ENCODE measurements at places on chromosomes 3 and 15.

DNA sequence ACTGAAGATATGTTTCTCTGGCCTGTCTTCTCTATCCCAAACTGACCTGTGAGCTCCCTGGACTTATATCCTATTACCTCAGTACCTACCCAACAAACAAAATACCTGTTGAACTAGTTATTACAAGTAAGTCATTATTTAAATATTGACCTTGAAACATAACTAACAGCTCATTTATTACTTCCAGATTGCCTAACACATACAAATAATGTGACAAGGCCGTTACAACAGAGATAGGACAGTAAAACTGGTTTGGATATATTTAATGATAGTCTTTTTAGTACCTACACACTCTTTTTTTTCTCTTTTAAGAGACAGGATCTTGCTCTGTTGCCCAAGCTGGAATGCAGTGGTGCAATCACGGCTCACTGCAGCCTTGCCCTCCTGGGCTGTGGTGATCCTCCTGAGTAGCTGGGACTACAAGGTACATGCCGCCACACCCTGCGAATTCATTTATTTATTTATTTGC, 145.0 kb downstream of the ADAM10 start:
- DNase-seq: no peak

GRCh38 chr15:70491201-70491621, 272.1 kb downstream of the UACA start:
- no peak for DNase-seq

- peak; percentile 70 for DNase-seq
Measured at GRCh38 chr15:60745469-60746061, 266.6 kb upstream of the ICE2 start.

- DNase-seq: no peak
Measured at GRCh38 chr3:141413391-141413790, 45.1 kb downstream of the ZBTB38 start.

- DNase-seq: no peak
Measured at GRCh38 chr15:98160236-98160635, 199.7 kb downstream of the ARRDC4 start.

DNA sequence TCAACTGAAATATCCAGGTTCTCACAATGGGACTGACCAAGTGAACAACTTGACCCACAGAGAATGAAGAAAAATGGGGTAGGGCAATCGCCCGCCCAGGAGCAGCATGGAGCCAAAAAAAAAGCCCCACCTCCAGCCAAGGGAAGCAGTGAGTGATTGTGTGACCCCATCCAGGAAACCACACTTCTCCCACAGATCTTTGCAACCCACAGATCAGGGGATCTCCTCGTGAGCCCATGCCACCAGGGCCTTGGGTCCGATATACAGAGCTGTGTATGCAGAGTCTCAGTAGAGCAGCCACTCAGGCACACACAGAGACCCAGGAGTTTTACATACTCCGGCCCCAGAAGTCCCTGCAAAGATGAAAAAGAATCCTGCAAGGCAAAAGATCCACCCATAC, 35.7 kb downstream of the PYGO1 start:
- no peak for DNase-seq
